NCI-H345 (cell line): ENCODE measurements at places on chromosomes 4 and X.

- no peak for DNase-seq
Observed at GRCh38 chr4:129823105-129823504, 727.2 kb downstream of the C4orf33 start.

- DNase-seq: no peak
Observed at GRCh38 chr4:74447636-74448233, 2.8 kb downstream of the AREG start.

GRCh38 chr4:68368691-68369131 lies 18.8 kb upstream of the YTHDC1 start:
- no peak for DNase-seq

- DNase-seq: no peak
Observed at GRCh38 chrX:154091678-154092077, 5.8 kb downstream of the MECP2 start.

DNA sequence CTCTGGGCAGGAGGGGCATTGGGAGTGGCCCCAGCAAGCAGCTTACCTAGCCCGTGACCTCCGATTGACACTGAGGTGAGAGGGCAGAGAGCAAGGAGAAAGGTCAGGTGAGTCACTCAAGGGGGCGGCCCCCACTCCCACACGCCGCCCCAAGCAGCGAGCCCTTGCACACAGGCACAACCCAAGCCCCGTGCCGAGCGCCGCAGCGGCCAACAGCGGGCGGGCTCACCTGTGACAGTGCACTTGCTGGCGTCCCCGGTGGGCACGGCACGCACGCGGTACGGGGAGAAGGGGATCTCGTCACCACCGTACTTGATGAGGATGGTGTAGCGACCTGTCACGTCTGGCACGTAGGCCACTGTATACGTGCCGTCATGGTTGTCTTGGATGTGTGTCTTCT lies 17.2 kb downstream of the FLNA start:
- DNase-seq: no peak

DNA sequence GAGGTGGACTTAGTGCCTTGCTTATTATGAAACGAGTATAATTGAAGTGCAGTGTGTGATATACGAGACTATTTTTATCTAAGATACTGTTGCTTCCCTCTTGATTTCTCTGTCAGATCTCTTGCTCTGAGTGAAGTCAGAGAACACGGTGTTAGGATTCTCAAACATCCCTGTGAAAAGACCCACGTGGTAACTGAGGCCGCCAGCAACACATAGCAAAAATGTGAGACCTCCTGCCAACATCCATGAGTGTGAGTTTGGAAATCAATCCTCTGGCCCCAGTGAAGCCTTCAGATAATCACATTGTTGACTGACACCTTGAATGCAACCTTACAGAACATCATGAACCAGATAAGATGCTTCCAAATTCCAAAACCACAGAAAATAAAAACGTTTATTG lies 954.4 kb downstream of the FAT4 start:
- no peak for DNase-seq

GRCh38 chr4:1792832-1793495 lies at the start of gene FGFR3:
FGFR3 (plus strand) TSS chr4:1793293; CDS start chr4:1793935, 642 bp downstream.
- peak; percentile 46 for DNase-seq
